ENCODE measurements at places on chromosomes 12 and 14.

DNA sequence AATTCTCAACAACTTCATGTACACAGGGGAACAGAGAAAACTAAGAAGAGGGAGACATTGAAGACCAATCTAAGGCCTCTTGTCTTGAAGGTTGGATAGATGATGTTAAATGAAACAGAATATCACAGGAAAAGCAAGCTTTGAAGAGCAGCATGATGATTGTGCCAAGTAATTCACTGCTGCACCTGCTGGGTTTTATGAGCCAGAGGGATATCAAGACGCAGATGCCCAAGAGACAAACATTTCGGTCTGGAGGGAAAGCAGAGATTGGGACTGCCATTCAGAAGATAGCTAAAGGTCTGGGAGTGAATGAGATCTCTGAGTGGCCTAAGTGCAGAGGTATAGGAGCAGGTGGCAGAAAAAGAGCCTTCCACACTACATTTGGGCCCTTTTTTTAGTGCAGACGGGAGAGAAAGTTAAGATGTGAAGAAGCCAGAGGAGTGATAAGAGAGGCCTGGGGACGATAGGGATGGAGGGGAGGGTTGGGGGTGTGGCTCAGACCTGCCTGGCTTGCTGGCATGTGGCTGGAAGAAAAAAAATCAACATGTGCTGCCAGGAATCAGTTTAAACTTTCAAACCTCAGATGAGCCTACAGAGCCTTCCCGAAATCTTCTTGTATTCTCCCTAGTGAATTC lies 200.6 kb downstream of the AEBP2 start:
- DNase-seq = no peak

- DNase-seq = no peak
These were observed 691 bp downstream of the SLC2A13 start for GRCh38 chr12:40105265-40105514.

DNA sequence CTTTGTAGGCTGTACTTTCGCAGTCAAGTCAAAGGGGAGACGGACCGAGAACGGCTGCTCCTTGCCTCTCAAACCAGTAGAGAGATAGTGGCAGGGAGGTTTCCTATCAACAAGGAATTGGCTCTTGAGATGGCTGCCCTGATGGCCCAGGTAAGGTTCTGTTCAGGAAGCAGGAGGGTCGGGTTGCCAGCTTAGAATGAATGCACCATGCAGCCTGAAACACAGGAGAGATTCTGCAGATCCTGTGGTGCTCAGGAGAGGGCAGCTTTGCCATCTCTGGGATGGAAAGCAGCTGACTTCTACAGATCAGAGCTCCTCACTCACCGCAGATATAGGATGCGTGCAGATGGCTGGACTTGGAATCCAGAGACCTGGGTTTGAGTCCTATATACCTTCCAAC lies 18.0 kb downstream of the PIGH start:
- no peak for DNase-seq

GRCh38 chr14:93160353-93160801 lies 24.3 kb downstream of the MOAP1 start:
- no peak for DNase-seq

GRCh38 chr12:118188690-118189371 lies 52.9 kb downstream of the PEBP1 start:
- no peak for DNase-seq

DNA sequence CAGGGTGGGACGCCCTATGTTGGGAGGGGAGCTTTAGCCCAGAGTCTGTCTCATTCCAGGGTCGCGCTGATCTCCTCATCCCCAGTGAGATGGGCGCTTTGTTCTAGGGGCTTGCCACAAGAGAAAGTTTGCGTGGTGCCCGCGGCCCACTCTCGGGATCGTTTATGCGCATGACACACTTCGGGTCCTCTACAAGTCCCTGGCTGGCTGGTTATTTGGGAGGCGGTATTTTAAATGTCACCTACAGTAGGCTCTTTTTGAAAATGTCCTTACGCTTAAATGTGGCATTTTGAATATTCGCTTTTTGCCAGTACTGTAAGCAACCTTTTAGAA lies 541 bp downstream of the GOLT1B start:
- no peak for DNase-seq

- peak; percentile 17 for DNase-seq
These were observed 88.8 kb upstream of the DIO3 start for GRCh38 chr14:101472518-101472849.

GRCh38 chr12:15181017-15181683 lies 40.1 kb downstream of the RERG start:
- no peak for DNase-seq

GRCh38 chr12:79119796-79120195 lies 255.2 kb downstream of the SYT1 start:
- no peak for DNase-seq

DNA sequence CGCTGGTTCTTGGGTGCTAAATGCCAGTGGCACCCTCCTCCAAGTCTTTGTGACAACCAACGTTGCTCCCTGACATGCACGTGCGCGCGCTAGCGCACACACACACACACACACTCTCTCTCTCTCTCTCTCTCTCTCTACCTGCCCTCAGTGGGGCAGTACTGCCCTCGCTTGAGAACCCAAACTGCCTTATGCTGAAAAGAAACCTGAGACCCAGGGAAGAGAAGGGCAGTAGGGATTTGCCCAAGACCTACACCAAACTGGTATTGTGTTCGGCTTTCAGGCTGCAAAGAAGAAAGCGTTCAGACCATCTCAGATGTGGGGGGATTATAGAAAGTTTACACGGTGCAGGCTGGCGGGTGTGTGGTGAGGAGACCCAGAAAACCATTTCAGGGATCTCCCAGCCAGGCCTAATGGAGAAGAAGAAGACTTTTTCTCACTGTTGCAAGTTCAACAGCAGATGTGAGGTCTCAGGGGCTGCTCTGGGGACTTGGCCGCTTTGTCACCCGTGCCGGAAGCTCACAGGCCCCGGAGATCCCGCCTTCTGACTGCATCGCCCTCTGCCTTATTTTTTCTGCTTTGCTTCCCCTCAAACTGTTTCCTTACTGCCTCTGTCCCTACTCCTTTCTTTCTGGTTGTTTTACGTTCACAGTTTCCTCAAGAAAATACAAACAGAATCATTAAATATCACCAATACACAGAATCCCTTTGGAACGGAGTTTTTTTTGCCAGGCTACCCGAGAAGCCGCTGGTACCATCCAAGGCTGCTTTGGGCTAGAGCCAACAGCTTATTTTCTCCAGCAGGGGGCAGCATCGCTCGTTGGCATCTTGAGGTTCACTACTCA lies 82.4 kb downstream of the PPM1A start:
- peak; percentile 91 for DNase-seq

GRCh38 chr14:105430042-105430441 lies 10.4 kb downstream of the MTA1 start:
- DNase-seq = no peak

DNA sequence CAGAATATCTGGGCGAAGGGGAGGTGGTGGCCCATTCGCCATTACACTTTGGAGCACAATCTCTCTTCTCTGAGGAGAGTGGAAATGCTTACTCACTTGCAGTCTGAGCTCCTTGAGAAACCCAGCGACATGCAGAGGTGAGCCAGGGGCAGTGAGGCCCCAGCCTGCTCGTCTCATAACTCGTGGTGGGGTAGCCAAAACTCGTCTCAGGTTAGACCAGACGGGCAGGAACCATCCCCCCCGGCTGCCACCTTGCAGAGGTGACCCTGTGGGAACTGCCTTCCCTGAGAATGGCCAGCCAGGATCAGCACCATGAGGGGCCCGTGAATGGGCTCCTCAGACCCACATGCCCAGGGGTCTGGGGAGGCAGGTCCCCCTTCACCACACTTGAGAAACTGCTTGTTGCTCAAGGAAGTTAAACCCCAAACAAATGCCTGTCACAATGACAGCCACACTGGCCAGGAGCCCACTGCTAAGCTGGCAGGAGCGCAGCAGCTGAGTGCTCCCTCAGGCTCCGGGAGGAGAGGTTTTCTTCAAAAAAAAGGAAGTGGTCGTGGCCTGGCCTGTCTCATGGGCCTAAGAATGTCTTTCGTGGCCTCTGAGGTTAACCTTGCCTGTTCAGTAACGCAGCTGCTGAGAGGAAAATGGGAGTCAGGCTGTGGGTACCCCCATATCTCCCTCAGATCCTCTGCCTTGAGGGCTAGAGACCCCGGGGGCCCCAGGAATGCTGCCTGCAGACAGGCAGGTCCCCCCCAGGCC lies 9.2 kb upstream of the ALDH2 start:
- no peak for DNase-seq

- DNase-seq = no peak
These were observed 150.1 kb downstream of the NTF3 start for GRCh38 chr12:5582018-5582417.

DNA sequence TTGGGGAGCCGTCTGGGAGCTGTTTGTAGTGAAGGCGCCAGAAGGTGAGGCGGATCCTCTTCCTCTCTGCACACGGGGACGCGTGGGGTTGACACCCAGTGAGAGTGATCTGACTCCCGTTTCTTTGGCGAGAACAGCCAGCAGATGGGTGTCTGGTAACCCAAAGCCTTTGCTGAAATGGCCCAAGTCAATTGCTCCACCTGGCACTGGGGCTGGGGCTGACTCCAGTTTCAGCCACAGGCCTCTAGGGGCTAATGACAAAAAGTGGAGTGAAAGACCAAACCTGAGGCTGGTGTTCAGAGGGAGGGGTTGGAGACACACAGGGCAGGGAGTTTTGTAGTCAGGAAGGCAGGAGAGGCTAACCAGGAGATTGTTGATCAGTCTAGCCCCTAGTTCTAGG lies 87.0 kb downstream of the FRMD6 start:
- DNase-seq = no peak

GRCh38 chr12:51013441-51013840 lies 12.7 kb downstream of the SLC11A2 start:
- DNase-seq = no peak

- no peak for DNase-seq
These were observed 463.4 kb downstream of the DPF3 start for GRCh38 chr14:72430457-72430856.

DNA sequence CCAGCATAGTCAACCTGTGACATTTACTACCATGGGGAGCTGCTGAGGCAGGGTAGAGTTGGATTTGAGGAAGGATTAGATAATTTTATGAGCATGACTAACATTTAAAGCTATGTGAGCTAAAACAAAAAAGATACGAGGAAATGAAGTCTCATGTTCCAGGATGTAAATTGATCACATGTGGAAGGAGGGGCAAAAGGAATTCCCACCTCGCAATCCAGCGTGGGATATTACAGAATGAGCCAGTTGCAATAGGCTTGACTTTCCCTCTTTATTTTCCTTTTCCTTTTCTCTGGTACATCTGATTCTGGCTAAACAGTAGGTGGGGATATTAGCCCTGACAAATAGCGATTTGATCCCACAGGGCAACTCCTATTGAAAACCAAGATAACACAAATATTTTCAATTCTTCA lies 214.9 kb upstream of the HMGA2 start:
- DNase-seq = no peak

DNA sequence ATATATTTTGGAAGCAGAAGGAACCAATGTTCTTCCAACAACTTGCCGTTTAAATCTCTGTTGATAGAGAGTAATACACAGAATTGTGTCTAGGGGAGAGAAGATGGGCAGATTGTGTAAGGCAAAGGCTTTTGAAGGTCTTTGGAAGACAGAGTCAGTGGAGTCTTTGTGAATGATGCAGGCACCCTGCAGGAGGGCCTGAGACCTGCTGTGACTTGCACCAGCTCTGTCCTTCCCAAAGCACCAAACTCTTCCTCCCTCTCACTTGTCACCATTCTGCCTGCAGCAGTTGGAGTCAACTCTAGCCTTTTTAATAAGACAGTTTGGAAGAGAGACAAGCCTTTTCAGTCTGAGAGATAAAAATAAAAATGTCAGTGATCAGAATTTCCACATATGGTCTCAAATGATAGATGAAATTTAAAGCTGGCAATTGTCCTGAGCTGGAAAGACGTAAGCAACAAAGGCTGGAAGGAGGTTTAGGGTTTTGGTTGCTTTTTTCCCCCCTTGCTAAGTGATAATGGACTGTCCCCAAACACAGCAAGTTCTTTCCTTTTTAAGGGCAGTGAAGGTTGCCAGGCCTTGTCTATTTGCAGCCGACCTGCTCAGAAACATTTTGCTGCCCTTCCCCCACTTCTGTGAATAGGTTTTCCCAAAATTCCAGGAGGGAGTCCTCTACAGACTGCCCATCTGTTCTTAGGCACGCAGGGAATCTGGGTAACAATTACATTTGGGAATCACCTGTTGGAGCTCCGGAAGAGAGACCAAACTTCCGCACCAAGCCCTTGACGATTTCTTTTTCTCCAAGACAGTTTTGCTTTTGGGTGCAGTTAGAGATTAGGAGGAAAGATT lies 103.0 kb upstream of the NTF3 start:
- no peak for DNase-seq

DNA sequence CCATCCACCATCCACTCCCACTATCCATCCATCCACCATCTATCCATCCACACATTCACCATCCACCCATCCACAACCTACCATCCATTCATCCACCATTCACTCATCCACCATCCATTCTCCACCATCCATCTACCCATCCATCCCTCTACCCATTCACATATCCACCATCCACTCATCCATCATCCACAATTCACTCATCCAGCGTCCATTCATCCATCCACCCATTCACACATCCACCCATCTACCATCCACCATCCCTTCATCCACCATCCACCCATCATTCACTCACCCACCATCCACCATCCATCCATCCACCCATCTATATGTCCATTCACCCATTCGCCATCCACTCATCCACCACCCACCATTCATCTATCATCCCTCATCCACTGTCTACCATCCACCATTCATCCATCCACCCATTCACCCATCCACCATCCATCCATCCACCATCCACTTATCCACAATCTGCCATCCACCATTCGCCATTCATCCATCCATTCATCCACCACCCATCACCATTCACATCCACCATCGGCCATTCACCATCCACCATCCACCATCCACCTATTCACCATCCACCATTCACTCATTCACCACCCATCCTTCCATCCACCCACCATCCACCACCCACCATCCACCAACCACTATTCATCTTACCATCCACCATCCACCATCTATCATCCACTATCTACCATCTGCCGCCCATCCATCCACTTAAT lies 2.0 kb upstream of the AMN start:
- no peak for DNase-seq

GRCh38 chr14:63039866-63040265 lies 5.4 kb downstream of the KCNH5 start:
- DNase-seq = no peak

DNA sequence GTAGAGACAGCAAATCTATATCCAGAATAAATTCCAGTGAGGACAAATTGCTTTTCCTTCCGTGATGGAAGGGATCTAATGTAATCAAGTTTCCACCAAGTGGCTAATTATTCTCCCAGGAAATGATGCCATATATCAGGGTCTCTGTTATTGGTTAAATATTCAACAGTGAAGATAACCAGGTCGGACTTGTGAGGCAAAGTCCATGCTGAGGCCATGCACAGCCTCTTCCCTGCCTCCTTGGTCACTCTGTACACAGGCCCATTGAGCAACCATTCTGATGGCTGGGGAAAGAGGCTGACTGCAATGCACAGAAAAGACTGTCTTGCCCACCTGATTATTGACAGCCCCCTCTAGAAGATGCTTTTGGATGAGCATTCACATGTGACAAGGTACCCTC lies 90.1 kb downstream of the TNFAIP2 start:
- no peak for DNase-seq
